ENCODE measurements at places on chromosomes 5 and 9.
A peak's percentile ranks its signal among the peaks of the same experiment; 100 is the strongest.

- no peaks in the 10 kb centered on the region for H3K27me3 ChIP-seq
- H3K4me3 ChIP-seq, result no peak overlapping the region
- H3K27ac ChIP-seq, result no peak overlapping the region
- H3K4me1 ChIP-seq, result no peaks in the 10 kb centered on the region
- DNase-seq, result no peak
Observed at GRCh38 chr9:3224931-3225330, 300.9 kb downstream of the RFX3 start.

DNA sequence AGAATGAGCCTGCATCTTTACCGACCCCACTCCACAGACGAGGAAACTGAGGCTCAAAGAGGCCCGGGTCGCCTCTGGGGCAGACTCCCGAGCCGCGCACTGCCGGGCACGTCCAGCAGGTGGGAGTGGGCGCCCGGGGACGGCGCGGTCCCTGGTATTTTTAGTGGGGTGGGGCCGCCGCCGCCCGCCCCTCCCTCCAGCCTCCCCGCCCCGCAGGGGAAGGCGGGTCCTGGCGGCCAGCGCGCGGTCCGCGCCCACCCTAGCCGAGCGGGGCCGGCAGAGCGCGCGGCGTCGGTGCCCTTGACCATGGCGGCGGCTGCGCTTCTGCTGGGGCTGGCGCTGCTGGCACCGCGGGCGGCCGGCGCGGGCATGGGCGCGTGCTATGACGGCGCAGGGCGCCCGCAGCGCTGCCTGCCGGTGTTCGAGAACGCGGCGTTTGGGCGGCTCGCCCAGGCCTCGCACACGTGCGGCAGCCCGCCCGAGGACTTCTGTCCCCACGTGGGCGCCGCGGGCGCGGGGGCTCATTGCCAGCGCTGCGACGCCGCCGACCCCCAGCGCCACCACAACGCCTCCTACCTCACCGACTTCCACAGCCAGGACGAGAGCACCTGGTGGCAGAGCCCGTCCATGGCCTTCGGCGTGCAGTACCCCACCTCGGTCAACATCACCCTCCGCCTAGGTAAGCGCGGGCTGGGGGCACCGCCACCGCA lies at the start of gene LAMC3:
LAMC3 (plus strand) TSS at position 266 of the 710 bp plus-strand sequence; CDS start at position 307, 41 bp downstream.
- peaks cover 7% of the 10 kb centered on the region for H3K27me3 ChIP-seq
- H3K4me3 ChIP-seq, result no peak within 1 kb of the TSS
- no peak for DNase-seq
- no peak within 1 kb of the TSS for H3K27ac ChIP-seq
- peaks cover 5% of the 10 kb centered on the region for H3K4me1 ChIP-seq
- no peaks in the 10 kb centered on the region for H3K36me3 ChIP-seq

- no peaks in the 10 kb centered on the region for H3K4me1 ChIP-seq
- no peak overlapping the region for H3K27ac ChIP-seq
- no peaks in the 10 kb centered on the region for H3K27me3 ChIP-seq
Observed at GRCh38 chr5:79329453-79329852, 93.5 kb downstream of the JMY start.

DNA sequence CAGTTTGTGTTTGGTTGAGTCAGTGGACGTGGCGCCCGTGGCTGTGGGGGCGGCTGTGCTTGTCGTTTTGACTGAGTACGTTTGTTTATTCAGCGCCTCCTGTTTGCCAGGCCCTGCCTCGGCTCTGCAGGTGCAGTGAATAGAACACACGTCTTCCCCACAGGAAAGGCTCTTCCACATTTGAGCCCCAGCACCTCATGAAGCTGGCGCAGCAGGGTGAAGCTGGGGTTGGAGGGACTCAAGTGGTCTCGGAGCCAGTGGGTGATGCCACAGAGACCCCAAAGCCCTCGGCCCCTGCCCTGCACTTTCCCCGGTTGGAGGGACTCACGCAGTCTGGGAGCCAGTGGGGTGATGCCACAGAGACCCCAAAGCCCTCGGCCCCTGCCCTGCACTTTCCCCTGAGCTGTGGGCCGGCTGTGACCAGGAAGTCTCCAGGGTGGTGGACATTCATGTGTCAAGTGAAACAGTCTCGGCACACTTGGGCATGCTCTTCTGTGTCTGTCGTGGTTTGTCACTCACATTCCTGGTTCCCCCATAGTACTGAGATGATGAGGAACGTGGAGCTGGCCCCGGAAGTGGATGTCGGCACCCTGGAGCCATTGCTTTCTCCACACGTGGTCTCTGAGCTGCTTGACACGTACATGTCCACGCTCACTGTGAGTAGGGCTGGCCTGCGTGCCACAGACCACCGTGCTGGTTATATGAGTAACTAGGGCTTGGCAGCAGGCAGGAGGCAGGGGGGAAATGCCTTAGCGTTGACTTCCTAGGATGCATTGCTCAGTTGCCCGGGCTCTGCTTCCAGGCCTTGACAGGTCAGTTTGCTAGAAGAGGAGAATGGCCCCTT lies 13.6 kb downstream of the EXOC3 start:
- no peak for DNase-seq
- H3K4me3 ChIP-seq, result no peak overlapping the region
- H3K27ac ChIP-seq, result no peak overlapping the region

GRCh38 chr5:57327561-57328367 lies 153.9 kb downstream of the GPBP1 start:
- H3K4me1 ChIP-seq, result no peaks in the 10 kb centered on the region
- no peak for DNase-seq
- H3K4me3 ChIP-seq, result no peak overlapping the region

- H3K4me1 ChIP-seq, result no peaks in the 10 kb centered on the region
- DNase-seq, result no peak
- no peaks in the 10 kb centered on the region for H3K36me3 ChIP-seq
- no peaks in the 10 kb centered on the region for H3K27me3 ChIP-seq
- H3K4me3 ChIP-seq, result no peak overlapping the region
- no peak overlapping the region for H3K27ac ChIP-seq
Observed at GRCh38 chr5:72840041-72840440, 23.6 kb downstream of the TNPO1 start.

DNA sequence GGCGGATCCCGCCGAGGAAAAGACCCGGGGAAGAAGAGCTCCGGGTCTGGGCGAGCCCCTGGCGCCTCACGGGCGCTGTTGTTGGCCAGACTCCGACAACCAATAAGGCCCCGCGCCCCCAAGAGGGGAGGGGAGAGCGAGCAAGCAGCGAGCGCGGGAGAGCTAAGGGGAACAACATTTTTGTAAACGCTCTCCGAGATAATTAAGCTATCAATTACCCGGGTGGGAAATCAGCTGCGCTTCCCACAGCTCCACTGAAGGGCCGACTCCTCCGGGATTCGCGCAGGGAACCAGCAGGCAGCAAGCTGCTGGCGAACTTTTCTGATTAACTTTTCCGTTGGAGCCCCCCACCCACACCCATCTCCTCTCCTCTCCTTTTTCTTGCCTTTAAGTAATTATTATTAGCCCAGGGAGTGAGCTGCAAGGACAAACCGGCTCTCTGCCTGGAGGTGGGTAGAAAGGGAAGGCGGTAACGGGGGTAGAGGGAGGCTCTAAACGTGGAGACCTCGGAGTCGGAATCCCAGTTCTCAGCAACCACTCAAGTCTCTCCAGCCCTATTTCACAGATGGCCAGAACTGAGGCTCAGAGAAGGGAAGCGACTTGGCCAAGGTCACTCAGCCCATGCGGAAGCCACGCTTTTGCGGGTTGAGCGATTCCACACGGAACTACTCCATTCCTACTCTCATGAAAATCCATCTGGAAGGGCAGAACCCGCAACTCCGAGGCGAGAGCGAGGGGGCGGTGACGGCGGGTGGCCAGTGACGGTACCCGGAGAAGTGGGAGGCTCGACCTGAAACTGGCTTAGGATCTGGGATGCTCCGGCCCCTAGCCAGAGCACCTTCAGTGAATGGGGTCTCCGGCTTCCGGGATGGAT lies 1.3 kb downstream of the ASTN2 start:
- H3K4me1 ChIP-seq, result no peaks in the 10 kb centered on the region
- no peak overlapping the region for H3K4me3 ChIP-seq
- DNase-seq, result no peak

DNA sequence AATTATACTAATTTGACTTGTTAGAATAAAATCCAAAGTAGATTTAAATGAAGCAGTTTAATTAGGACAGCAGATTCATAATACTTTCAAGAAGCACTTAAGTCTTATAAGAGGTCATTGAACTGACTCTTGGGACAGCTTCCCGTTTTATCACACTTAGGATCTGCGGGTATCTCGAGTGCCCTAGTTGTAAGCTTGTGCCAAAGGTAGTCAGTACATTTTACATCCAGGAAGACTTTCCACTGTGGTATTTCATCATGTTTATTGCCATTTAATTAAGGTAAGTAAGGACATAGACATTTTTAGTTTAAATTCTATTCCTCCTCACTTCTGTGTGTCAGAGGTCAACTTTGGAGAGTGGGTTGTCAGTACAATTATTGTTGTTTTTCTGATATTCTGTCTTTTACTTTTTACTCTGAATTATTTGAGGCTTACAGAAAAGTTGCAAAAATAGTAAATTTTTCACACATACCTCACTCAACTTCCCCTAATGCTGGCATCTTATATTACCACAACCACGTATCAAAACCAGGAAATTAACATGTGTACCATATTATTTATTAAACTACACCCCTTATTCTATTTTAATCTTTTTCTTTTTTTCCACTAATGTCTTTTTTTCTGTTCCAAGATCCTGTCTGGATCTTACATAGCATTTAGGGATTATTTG lies 7.5 kb upstream of the ZNF367 start:
- no peaks in the 10 kb centered on the region for H3K27me3 ChIP-seq
- H3K27ac ChIP-seq, result no peak overlapping the region
- no peaks in the 10 kb centered on the region for H3K4me1 ChIP-seq
- DNase-seq, result no peak

GRCh38 chr5:58044166-58044565 lies 415.7 kb downstream of the PLK2 start:
- H3K4me3 ChIP-seq, result no peak overlapping the region
- DNase-seq, result no peak
- no peaks in the 10 kb centered on the region for H3K4me1 ChIP-seq
- no peak overlapping the region for H3K27ac ChIP-seq
- no peaks in the 10 kb centered on the region for H3K27me3 ChIP-seq

DNA sequence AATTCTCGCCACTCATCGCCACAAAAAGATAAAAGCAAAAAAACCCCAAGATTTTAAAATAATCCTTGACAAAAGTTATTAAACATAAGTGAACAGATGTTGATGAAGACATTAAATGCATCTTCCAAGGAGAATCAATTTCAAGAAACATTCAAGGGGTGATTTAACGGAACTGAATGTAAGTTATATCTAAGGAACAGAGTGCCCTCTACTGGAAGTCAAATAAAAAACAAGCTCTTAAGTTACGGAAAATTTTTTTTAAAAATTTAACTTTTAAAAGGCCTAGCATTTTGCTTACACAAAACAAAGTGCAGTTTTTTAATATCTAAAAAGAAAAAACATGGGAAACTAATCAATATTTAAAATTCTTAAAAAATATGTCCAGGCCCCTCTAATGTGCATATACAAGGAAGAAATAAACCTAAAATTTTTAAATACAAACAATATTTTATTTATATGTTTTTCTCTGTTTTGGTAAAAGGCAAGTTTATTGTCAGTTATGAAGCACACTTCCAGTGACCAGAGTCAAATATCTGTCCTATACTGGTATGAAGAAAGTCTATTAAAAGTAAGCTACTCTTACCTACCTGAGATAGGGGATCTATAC lies 28.0 kb downstream of the TEX10 start:
- no peak overlapping the region for H3K4me3 ChIP-seq
- no peak for DNase-seq
- H3K4me1 ChIP-seq, result no peaks in the 10 kb centered on the region
- peaks cover 18% of the 10 kb centered on the region for H3K36me3 ChIP-seq
- H3K27me3 ChIP-seq, result no peaks in the 10 kb centered on the region

DNA sequence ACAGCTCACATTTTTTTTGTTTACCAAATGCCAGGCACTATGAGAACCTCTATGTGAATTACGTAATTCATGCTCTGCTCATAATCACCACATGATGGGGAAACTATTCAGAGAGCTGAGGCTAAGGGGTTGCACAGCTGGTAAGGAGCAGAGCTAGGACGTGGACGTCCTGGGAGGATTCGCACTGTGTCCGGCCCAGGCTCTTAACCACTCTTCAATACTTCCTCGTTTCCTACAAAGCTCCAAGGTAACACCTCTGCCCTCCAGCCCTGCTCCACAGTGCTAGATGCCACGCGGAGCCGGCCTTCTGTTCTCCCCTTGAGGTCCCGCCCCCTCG lies 8.7 kb downstream of the PHF19 start:
- peaks cover 18% of the 10 kb centered on the region for H3K4me1 ChIP-seq
- peaks cover 44% of the 10 kb centered on the region for H3K36me3 ChIP-seq
- no peak for DNase-seq
- no peak overlapping the region for H3K4me3 ChIP-seq
- H3K27ac ChIP-seq, result peak overlapping the region; percentile 66
- H3K27me3 ChIP-seq, result no peaks in the 10 kb centered on the region

GRCh38 chr5:66655395-66656324 lies 59.5 kb downstream of the MAST4 start:
- no peak overlapping the region for H3K27ac ChIP-seq
- H3K4me1 ChIP-seq, result no peaks in the 10 kb centered on the region
- no peak for DNase-seq
- no peak overlapping the region for H3K4me3 ChIP-seq
- no peaks in the 10 kb centered on the region for H3K27me3 ChIP-seq

DNA sequence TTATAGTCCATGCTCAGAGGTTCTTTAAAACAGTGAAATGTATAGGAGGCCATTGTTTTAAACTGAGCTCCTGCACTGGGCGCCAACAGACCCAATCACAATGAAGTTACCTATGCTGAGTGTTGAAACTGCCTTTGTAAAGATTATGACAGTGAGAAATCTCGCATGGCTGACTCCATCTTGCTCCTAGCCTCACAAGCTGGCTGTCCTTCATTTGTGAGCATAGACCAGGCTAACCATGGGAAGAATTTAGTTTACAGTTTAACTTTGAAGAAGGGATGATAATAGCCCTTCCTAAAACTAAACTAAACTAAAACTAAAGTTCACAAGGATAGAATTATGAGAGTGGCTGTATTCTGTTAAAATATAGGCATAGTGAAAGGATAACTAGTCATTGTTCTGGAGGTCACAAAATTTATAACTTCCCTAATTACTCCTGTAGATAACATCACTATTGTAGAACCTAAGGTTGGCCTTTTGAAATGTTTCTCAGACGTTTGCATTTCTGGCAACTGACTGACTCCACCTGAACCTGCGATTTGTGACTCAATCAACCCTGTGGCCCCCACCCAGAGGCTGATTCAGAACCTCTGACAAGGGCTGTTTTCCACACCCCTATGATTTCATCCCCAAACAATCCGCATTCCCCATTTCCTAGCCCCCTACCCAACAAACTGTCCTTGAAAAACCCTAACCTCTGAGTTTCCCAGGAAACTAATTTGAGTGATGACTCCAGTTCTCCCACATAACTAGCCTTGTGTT lies 59.1 kb downstream of the HMHB1 start:
- H3K27ac ChIP-seq, result no peak overlapping the region
- no peaks in the 10 kb centered on the region for H3K27me3 ChIP-seq
- no peaks in the 10 kb centered on the region for H3K4me1 ChIP-seq
- H3K36me3 ChIP-seq, result no peaks in the 10 kb centered on the region
- H3K4me3 ChIP-seq, result no peak overlapping the region

DNA sequence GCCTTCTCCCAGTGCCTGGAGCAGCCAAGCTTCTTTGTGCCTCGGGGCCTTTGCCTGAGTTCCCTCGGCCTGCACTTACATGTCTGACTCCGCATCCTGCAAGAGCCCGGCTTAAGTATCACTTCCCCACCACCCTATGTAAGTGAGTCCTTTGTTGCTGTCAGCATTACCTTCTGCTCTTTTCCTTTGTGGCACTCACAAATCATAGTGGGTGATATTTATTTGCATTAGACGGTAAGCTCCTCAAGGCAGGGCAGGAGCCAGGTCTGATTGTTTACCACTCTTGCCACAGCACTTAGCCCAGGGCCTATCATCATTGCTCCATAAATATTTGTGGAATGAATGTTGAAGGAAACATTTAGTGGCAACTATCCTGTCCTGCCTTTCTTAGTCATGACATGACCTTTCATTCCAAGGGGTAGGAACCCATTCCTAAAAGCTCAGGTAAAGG lies 4.8 kb downstream of the GM2A start:
- DNase-seq, result no peak
- H3K4me3 ChIP-seq, result no peak overlapping the region
- H3K27ac ChIP-seq, result no peak overlapping the region
- H3K4me1 ChIP-seq, result peaks cover 7% of the 10 kb centered on the region

All from effector memory CD4-positive, alpha-beta T cell (primary cell).